ENCODE measurements at places on chromosomes 4 and X.

DNA sequence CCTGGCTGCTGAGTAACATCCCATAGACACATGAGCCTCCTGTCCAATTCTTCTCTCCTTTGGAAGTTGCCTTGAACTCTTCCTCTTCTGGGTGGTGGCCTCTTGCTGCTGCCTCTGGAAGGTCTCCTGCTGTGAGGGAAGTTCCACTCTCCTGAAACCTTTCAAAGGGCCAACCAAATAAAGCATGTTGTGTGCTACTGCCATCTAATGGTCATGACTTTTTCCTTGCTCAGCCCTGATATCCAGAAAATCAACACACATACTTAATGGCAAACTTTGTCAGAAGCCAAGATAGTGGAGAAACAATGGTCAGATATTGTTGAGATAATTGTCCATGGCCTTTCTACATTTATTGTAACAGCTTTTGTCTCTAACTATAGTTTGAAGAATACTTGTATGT lies 19.1 kb upstream of the ZXDA start:
- DNase-seq: no peak

GRCh38 chrX:143455046-143455445 lies 62.2 kb downstream of the SPANXN3 start:
- no peak for DNase-seq

DNA sequence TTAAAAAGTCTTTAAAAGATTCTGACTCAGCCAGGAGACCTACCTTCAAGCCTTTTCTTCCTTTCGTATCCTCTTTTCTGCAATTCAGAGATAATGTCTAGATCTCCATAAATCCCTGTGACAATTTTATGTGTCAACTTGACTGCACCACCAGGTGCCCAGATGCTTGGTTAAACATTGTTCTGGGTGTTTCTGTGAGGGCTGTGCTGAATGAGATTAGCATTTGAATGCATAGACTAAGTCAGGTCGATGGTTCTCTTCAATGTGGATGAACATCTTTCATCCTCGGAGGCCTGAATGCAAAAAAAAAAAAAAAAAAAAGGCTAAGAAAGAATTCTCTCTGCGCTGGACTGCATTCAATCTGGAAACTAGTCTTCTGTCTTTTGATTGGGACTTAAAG lies 1082.7 kb downstream of the NLGN4X start:
- no peak for DNase-seq

GRCh38 chrX:138791551-138791950 lies 80.0 kb upstream of the FGF13 start:
- no peak for DNase-seq

- DNase-seq: no peak
Measured at GRCh38 chr4:7584606-7585159, 150.0 kb upstream of the PSAPL1 start.

- no peak for DNase-seq
Measured at GRCh38 chrX:1325515-1326116, 11.0 kb upstream of the IL3RA start.

- no peak for DNase-seq
Measured at GRCh38 chrX:36898301-36898700, 109.9 kb upstream of the FAM47C start.

All from activated CD4-positive, alpha-beta T cell treated with anti-CD3 and anti-CD28 coated beads, Interleukin-2, amount 50 U/mL, for 24 hours (primary cell).